ENCODE measurements at places on chromosomes 1 and 21.

GRCh38 chr1:45412899-45413298 is 72.7 kb upstream of the MUTYH start:
- no peak for DNase-seq

DNA sequence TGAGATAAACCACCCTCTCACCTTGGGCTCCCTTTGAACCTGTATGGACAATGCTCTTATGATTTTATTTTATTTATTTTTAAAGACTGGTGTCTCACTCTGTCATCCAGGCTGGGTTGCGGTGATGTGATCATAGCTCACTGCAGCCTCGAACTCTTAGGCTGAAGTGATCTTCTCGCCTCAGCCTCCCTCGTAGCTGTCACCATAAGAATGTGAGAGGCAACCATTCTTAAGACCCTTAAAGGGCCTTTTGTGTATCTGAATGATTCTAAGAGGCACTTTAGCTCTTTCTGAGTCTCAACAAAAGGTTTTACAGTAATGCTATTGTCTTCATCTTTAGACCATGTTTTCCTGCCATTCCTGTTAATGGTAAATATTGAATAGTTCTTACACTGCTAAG is 67.0 kb downstream of the IVNS1ABP start:
- DNase-seq: no peak

GRCh38 chr1:1058921-1059493 is 15.1 kb downstream of the RNF223 start:
- DNase-seq: no peak

- DNase-seq: peak; percentile 47
Measured at GRCh38 chr1:167447521-167448136, 70.7 kb downstream of the CD247 start.

- no peak for DNase-seq
Measured at GRCh38 chr1:33025761-33026160, 10.9 kb downstream of the AK2 start.

DNA sequence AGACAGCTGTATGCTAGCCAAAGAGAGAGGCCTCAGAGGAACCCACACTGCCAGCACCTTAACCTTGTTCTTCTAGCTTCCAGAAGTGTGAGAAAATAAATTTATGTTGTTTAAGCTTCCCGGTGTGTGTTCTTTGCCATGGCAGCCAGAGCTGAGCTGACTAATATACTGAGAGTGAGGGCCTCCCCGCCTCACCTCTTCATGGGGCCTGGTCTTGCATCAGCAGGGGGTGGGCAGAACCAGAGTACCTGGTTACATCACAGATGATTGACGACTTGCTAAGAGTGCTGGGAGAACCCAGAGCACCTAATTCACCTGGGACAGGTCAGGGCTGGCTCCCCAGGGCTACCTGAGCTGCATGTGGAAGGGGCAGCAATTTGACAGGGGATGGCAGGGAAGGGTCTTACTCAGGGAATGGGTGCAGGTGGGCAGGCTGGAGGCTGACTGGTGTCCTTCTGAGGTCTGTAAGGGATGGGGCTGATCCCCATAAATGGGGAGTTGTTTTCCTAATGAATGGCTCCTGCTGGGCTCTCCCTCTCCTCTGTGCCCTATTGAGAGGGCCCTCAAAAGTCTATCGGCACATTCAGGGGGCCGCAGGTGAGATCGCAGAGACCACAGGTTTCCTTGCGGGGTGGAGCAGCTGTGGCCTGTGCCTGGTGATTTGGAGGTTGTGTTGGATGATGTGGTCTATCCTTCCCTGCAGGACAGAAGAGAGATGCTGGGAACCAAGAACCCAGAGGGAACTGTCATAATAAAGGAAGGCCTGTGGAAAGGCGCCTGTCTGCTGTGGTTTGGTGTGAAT is 60.6 kb upstream of the ETV3 start:
- DNase-seq: no peak

DNA sequence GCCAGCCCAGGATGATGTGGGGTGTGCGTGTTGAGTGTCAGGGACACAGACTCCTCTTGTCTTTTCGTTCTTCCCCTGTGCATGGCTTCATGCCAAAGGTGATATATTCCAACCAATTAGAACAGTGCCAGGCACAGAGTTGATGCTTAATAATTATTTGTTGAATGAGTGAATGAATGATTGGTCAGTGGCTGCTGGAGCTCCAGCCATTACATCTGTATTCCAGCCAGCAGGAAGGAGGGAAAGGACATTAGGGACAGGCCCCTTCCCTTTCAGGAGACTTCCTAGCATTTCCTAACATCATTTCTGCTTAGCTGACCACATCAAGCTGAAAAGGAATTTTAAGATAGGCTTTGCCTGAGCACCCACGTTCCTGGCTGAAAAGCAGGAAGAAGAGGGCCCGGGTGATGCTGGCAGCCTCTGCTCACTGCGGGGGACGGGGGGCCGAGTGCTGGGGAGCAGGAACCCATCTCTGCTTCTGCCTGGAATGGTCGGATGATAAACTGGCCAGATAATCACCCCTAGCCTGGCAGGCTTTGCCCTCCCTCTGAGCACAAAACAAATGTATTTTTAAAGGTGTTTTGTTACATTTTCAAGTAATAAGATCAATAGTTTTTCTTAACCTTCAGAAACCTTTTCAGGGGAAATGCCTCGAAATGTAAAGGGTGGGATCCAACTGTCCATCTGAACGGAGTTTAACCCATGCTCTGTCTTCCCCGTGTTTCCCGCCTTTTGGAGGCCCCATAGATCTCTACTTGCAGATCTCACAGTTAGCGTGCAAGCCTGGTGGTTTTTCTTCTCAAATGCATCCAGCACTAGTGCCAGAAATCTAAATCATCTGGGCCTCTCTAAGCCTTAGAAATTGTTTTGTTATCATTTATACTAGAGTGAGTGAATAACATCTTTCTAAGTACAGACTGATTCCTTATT is 39.0 kb downstream of the SLC37A1 start:
- no peak for DNase-seq

DNA sequence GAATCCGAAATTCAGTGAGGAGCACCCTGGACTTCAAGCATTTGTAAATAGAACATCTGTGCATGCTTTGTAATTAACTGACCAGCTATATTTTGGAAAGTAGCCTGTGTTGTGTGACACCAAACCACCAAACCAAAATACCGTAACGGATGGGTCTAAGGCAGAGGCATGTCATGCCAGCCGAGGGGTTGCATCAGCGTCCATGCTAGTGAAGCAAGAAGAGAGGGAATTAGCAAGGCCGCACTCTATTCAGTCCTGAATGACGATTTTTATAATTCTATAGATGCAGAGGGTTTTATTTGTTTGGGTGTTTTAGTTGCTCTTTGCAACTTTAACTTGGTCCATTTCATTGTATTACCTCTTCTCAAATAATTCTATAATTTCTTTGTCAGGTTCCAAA is 116.8 kb upstream of the SMYD2 start:
- DNase-seq: no peak

DNA sequence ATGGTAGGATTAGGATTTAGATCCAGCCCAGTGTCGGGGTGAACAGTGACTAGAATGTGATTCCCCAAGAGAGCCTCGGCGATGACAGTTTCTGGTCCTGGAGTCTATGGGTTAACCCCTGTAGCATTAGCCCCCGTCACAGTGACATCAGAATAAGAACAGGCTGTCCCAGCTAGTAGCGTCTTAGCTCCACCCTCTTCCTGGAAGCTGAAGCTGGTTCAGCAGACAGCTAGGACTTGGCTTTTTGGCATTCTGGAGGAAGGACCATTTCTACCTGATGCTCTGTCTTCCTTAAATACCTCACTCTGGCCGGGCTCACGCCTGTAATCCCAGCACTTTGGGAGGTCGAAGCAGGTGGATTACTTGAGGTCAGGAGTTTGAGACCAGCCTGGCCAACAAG is 5.0 kb downstream of the NDUFS2 start:
- DNase-seq: no peak

- DNase-seq: no peak
Measured at GRCh38 chr1:113027007-113027406, 46.0 kb upstream of the LRIG2 start.

DNA sequence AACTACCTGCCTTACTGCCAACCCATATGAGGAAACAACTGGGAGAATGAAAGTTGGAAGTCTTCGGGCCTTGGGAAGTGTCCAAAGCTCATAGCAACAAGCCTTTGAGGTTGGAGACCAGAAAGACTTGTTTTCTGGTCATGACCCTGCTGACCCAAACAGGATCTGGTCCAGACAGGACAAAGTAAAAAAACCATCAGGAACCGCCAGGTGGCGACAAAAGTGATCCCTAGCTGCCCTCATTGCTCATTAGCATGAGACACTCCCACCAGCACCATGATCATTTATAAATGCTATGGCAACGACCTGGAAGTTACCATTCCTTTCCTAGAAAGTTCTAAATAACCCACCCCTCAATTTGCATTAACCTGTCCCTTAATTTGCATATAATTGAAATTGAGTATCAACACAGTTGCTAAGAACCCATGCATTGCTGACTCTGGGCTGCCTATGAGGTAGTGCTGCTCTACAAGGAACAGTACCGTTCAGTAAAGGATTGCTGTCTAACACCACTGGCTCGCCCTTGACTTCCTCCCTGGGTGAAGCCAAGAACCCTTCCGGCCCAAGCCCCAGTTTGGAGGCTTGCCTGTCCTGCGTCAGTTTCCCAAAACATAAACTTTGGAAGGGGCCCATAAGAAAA is 89.0 kb downstream of the URB2 start:
- no peak for DNase-seq

GRCh38 chr1:109640285-109640865 is 15.5 kb upstream of the GSTM4 start:
- peak; percentile 72 for DNase-seq

DNA sequence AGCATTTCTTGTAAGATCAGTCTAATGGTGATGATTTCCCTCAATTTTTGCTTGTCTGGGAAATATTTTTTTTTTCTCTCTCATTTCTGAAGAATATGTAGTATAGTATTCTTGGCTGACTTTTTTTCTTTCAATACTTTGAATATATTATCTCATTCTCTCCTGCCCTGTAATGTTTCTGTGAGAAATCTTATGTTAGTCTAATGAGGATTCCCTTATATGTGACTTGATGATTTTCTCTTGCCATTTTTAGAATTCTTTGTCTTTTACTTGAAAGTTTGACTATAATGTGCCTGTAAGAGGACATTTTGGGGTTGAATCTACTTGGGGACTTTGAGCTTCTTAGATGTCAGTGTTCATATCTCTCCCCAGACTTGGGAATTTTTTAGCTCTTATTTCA is 40.0 kb upstream of the PCBP3 start:
- no peak for DNase-seq

- no peak for DNase-seq
Measured at GRCh38 chr1:110617116-110617515, 11.0 kb upstream of the KCNA2 start.

GRCh38 chr1:244614879-244615278 is 38.0 kb upstream of the DESI2 start:
- DNase-seq: no peak

DNA sequence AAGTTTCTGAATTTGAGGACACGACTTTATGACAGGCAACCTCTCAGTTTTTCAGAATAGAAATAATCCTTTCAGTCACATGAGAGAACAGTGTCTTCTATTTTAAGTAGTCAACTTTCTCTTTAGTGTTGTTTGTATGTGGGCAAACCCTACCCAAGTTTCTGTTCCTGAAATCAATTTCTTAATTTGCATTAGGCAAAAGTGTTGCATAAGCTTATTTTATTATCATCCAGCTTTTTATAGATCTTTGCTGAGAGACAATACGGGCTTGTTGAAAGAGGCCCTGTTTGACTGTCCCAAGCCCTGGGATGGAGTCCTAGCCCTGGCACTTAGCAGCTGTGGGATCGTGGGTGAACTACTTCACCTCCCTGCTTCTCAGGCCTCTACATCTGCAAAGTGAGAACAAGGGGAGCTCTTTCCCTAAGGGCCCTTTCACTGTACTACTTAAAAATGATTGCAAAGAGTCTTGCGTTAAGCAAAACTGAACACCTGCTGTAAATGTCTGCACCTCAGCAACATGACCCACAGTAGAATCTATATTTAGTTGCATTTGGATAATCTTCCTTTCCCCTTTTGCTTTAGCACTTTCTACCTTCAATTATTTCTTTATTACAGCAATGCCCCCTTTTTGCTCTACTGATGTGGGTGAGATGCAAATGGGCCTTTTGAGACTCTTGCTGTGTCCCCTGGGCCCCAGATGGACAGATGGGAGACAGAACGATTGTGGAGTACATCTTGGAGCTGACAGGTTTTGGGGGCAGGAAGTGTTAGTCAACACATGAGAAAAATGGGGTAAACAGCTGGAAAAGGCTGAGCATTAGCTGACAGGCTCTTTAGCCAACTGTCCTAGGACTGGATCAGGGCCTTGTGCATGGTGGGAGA is 41.0 kb upstream of the SCAF4 start:
- DNase-seq: no peak

DNA sequence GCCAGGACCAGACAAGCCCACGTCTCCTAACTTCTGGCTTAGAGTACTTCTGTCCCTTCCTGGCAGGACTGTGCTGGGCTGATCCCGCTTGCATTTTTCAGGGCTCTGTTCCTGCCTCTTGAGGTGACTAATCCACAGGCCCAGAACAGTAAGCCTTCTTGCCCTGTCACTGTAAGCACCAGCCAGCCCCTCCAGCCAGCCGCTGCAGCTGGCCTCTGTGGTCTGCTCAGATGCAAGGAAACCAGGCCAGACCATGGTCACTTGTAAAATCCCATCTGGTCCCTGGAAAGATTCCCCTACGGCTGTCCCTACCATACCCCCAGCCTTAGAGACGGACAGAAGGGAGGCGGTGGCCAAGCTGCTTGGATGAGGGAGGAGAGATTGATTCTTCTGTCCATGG is 74.2 kb downstream of the KIRREL1 start:
- DNase-seq: no peak

DNA sequence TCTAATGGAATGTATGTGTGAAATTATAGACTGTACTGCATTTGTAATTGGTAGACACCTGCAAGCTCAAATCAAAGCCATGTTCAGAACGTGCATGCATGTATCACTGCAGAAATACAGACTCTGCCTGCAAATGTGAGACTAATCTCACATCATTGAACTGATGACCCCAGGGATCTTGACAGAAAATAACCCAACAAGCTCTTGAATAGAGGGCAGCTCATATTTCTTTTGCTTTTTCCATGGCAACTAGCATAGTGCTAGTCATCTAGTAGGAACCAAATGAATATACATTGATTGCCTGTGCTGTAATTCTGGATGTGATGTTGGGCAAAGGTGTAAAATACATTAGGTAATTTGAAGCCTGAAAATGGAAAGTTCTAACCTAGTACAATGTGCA is 62.4 kb downstream of the PTPRC start:
- no peak for DNase-seq
